ENCODE measurements at places on chromosomes 12 and 14. TPM values are rescaled to one million over a fixed set of nuclear protein-coding genes. Genes with fewer than 3 reads are reported as not detected.

FLVCR2 gene
- total RNA-seq: 6.2 TPM

BIN2 gene
- total RNA-seq: 4.3 TPM

LIN7A gene
- total RNA-seq: 17.6 TPM

SOX5 gene
- 25.2 TPM for total RNA-seq

VASH1 gene
- 25.0 TPM for total RNA-seq

KLRF1 gene
- total RNA-seq: 0.70 TPM

LRRK2 gene
- total RNA-seq: 42.7 TPM

Measured in metanephros (tissue), 2 donors.